Stimulated activated CD8-positive, alpha-beta memory T cell treated with anti-CD3 and anti-CD28 coated beads, Interleukin-4, amount 100 ng/mL, for 24 hours (primary cell): ENCODE measurements at places on chromosomes 11 and 22.

- no peak for DNase-seq
Observed at GRCh38 chr11:12182302-12182675, 71.9 kb downstream of the MICAL2 start.

- no peak for DNase-seq
Observed at GRCh38 chr11:9660886-9661285, 3.0 kb upstream of the SWAP70 start.

DNA sequence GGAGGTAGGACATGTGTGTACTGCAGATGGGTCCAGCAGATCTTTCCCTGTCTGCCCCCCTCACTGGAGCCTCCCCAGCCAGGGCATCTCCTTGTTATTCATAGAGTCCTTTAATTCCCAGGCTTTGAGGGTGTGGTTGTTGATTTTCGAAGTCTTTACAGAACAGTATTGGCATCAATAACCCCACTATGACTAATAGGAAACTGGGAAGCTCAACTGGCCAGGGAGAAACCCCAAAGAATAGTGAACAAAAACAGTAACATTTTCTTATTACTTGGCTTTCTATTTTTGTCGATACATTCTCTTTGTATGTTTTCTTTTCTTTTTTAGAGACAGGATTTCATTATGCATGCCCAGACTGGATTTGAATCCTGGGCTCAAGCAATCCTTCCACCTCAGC is 57.9 kb downstream of the NF2 start:
- DNase-seq, result no peak

DNA sequence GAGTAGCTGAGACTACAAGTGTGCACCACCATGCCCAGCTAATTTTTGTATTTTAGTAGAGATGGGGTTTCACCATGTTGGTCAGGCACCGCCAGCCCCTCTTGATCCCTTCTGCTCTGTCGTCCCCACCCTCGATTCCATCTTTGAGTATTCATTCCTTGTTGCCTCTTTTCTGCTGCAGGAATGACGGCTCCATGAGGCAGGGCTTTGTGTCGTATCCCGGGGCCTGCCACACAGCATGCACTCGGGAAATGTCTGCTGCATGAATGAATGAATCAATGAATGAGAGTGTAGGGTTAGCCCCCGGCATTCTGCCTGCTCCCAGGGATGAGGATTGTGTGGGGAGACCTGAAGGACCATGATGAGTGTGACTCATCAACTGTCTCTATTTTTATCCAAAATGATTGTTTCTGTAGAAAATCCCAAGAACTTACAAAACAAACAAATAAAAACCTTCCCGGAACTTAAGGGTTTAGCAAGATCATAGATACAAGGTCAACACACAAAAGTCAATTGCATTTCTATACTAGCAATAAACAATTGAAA is 54.6 kb upstream of the SLC22A12 start:
- DNase-seq, result no peak

- DNase-seq, result no peak
Observed at GRCh38 chr11:45592636-45593035, 72.8 kb downstream of the CHST1 start.

GRCh38 chr22:25451480-25452114 is 112.9 kb upstream of the GRK3 start:
- no peak for DNase-seq

DNA sequence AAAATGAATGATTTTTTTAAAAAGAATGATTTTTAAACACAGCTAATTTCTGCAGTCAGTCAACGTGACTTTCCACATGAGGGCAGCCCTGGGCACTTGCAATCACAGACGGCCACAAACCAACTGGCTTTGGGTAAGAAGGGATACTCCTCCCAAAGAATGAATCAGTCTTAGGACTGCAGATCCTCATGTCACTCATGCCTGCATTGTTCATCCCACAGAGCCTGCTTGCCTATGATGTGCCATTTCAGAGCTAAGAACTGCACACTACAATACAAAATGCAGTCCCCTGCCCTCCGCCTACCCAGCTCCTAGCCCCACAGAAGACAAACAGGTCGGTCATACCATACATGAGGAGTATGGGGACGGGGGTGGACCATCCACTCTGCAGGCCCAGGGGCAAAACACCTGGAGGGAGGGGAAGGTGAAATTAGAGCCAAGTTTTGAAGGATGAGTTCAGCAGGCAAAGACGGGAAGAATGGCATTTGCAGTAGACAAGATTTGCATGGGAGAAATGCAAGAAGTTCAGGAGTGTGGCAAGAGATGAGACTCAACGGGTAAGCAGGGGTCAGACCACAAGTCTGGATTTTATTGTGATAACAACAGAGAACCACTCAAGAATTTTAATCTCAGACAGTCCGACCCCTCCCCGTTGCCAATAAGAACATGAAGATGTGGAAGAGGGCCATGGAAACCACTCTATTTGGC is 24.7 kb downstream of the PACSIN2 start:
- DNase-seq, result no peak

DNA sequence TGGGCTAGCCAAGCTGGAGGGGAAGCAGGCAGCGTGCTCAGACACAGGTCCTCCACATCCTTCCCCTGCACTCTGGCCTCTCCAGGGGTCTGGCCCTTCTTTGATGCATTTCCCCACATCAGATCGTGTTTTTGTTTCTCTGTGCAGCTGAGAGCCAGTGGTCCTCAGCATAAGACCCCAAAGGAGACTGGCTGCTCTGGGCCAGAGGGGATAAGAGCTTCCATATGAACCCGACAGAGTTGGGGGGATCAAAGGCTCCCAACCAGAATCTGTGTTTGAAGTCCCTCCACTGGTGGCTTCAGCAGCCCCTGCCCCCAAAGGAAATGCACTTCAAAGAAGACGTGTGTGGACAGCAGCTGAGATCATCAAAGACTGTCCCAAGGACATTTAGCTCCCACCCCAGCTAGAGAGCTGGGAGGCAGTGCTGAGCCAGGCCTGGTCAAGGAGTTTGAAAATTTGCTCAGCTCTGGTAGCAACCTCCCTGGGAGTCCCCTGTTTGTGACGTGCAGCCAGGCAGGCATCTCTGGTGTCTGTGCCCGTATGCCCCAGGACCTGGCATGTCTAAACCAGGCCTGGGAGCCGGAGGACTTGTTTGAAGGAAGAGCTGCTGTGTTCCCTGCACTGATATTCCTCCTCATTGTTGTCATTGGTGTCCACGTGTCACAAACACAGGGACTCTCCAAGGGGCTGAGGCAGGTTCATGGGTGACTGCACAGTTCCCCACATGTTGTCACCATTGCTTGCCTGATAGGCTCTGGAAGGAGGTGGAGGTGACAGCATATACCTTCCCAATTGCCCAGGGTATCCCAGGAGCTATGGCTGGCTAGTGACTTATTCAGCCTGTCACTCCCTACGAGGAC is 99.0 kb downstream of the AMOTL1 start:
- DNase-seq, result no peak

DNA sequence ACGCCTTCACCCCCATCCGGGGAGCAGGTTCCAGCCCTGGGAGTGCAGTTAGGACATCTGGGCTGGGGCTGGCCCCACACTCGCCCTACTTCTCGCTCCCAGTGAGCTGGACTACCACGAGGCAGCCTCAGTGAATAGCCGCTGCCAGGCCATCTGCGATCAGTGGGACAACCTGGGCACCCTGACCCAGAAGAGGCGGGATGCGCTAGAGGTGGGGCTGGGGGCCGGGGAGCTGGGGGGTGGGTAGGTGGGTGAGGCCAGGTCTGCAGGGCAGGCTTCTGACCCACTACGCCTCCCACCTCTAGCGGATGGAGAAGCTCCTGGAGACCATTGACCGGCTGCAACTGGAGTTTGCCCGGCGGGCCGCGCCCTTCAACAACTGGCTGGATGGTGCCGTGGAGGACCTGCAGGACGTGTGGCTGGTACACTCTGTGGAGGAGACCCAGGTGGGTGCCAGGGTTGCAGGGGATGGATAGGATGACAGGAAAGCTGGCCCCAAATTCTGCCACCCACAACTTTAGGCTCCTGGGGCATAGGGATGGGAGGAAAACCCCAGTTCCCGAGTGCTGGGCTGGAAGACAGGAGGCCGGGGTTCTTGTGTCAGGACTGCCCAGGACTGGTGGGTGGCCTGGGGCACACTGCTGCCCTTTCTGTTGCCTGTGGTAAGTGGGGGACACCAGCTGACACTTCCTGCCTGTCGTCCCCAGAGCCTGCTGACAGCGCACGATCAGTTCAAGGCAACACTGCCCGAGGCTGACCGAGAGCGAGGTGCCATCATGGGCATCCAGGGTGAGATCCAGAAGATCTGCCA is 8.3 kb downstream of the CTSF start:
- no peak for DNase-seq

DNA sequence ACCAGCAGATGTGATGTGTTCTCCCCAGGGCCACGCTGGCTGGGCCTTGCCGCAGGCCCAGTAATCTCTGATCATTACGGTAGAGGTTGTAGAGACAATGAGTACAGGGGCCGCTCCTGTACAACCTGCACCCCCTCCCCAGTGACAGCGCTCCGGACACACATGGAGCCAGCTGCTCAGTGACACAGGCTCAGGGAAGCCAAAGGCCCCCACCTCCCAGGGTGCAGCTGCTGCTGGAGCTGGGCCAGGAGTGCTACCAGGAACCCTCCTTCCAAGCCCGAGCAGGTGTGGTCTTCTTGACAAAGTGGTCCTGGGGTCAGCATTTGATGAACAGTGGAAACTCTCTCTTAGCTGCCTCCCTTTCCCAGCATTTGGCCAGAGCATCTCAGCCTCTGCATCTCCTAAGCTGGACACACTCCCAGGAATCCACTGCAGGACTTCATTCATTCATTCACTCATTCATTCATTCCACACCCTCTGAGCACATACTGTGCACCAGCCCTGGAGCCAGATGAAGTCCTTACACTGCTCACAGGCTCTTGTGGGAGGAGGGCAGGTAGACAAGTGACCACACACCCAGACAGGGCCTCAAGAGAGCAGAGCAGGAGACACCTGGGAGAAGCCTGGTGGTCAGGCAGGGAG is 49.6 kb upstream of the MPEG1 start:
- no peak for DNase-seq
